ENCODE measurements at places on chromosomes 5 and 9.

GRCh38 chr9:136667214-136667939 is 4.7 kb downstream of the EGFL7 start:
- DNase-seq, result no peak

- no peak for DNase-seq
These were observed 334.5 kb downstream of the TLR4 start for GRCh38 chr9:118038713-118039112.

DNA sequence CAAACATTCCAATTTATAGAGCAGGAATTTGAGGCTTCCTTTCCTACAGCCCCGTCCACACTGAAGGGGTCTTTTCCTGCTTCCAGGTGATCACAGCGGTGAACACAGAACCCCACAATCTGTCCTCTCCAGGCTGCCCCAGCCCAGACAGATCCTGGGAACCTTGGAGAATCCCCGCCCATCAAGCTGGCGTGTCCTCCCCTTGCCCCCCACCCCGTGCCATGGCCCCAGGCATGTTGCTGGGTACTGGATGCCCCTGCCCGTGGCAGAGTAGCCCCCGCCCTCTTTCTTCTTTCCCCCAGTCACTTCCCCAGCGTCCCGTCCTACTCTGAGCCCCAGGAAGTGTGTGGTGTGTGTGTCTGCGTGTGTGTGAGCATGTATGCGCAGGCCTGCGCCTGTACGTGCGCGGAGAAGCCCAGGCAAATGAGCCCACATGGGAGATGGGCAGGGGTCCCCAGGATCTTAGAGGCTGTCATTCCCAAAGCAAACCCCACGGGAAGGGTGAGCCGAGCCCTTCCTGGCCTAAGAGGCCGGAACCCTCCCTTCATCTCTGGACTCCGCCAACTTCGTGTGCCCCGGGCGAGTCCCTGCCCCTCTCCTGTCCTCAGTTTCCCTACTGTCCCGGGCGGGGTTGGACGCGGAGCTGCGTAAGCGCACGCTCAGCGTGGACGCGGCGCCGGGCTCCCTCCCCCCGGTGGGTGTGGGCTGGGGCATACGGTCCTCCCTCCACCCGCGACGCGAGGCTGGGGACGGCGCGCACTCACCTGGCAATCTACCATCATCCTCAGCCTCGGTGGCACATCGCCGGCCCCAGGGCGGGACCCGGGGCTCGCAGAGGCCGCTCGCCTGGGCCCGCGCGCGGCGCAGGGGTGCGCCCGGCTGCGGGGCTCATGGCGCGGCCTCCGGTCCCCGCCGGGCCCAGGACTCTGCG is 15.2 kb downstream of the GBGT1 start:
- peak; percentile 22 for DNase-seq

DNA sequence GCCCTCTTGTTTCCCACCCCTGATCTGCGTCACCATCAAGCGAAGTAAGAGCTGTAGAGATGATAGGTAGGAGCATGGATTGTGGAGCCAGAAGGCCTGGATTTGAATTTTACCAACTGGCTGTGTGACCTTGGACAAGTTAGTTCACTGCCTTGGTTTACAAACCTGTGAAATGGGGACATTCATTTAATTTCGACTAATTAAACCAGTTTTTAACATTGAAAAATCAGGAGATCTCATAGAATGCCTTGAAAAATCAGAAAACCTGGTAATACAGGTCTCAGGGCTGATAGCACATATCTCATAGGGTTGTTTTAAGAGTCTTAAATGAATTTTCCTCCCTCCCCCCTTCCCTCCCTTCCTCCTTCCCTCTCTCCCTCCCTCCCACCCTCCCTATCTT is 38.8 kb downstream of the STC2 start:
- DNase-seq, result no peak

DNA sequence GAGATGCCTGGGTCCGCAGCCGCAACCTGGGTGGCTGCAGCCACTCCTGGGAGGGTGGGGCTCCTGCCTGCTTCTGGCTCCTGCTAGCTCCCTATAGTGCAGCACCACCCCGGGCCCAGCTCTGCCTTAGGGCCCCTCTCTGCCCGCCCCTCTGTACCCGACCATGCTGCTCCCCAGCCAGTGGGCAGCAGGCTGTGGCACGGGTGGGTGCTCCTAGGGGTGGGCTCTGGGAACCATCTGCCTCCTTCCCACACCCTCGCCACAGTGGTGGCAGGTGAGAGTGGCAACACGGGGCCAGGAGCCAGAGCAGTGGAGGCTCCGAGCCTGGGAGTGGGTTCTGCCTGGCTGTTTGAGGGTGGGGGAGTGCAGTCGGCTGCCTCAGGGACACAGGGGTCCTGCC is 7.8 kb upstream of the MTMR12 start:
- DNase-seq, result no peak

GRCh38 chr9:9395539-9395938 is 1217.3 kb downstream of the PTPRD start:
- DNase-seq, result no peak

DNA sequence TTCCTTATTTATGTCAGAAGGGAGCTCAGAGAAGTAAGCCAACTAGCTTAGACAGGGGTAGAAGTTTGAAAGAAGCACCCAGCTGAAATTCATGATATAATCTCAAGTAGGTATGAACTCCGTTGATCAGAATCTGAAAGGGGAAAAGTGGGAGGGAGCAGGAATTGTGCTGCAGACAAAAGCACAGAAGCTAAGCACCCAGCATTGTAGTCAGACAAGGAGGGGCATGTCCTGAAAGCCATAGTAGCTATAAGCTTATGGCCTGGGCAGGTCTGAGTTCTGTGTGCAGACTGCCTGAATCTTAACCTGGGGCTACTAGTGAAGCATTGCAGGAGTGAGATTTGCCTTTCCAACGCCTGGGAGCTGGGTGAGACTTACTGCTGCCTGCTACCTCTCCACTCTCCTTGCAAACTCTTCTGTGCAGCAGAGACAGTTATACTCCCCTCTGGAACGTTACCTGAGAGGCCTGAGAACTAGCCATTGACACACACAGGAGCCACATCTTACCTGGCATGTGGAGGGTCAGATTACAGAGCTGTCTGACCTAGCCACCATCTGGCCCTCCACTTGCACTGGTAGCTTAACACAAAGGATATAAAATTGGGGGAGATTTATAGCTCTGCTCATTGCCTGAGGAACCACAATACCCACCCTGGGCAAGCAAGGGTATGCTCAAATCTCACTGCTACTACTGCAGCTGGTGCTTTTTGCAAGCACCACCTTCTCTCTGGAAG is 9.8 kb upstream of the CYLC2 start:
- DNase-seq, result no peak

DNA sequence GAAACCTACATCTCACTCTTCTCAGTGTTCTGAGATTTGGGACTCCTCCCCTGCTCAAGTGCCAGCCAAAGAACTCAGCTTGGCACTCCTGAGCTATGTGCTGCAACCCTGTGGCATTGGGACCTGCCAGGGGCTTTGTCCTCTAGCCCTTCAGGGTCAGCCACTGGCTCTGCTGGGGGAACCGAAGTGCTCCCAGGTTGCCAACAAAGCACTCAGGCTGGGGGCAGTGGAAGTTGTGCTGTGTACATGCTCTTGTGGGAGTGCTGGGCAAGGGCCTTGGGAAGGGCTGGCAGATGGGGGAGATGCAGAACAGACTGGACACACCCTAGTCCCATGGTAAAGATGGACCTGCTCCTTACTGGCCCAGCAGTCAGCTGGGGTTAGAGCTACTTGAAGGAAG is 498.6 kb downstream of the CAAP1 start:
- DNase-seq, result no peak

- DNase-seq, result no peak
These were observed 1.3 kb upstream of the HAND1 start for GRCh38 chr5:154479160-154479943.
